ENCODE measurements at places on chromosomes 5 and 9.

GRCh38 chr5:19709403-19709802 lies 278.6 kb downstream of the CDH18 start:
- no peak for DNase-seq

- DNase-seq, result no peak
Measured at GRCh38 chr9:128628471-128629048, 28.1 kb downstream of the DYNC2I2 start.

- no peak for DNase-seq
Measured at GRCh38 chr9:121731919-121732318, 80.5 kb downstream of the DAB2IP start.

DNA sequence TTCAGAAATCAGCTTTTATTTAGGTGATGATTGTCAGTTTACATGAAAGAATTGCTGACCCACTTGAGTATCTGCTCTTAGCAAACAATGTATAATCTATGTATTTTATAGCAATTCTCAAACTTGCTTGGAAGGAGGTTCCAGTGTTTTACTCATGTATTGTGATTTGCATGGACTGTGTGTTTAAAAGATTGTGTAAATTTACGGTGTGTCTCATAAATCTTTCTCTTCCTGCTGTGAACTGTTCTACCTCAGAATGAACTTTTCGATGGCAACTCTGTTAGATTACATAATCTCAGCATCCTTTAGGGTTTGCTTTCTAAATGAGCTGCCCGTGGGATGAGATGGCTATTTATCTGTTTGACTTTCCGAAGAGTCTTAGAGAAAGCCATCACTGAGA lies 122.5 kb downstream of the MEF2C start:
- no peak for DNase-seq

All from DMS79 (cell line).